AG20443 (cell line): ENCODE measurements at places on chromosomes 2 and 18.

GRCh38 chr2:74383254-74383653 is 3.1 kb upstream of the DCTN1 start:
- DNase-seq: peak; percentile 48

GRCh38 chr2:35463805-35464596 is 891.6 kb upstream of the CRIM1 start:
- DNase-seq: no peak

DNA sequence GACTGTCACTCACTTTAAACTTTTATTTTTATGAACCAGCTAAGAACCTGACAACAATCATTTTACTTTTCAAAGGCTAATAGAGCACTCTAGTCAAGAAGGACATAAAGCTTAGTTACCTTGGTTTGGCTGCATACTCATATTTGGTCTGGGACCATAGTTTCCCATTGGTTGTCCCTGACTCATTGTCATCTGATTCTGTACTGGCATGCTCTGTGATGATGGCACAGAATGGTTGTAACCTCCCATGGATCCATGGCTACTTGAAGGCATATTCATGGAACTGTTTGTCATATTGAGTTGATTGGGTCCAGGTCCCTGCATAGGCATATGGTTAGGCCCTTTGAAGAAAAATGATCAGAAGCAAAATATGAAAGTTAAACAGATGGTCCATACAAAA is 37.9 kb downstream of the SS18 start:
- DNase-seq: no peak

GRCh38 chr2:43877782-43878464 is 39.2 kb downstream of the ABCG8 start:
- DNase-seq: peak; percentile 88

GRCh38 chr18:35469725-35470124 is 28.0 kb downstream of the INO80C start:
- no peak for DNase-seq
